ENCODE measurements at places on chromosomes 7 and 10.

- no peak for DNase-seq
Observed at GRCh38 chr10:36507715-36508114, 617.7 kb upstream of the ANKRD30A start.

- no peak for DNase-seq
Observed at GRCh38 chr10:79132681-79133381, 64.1 kb downstream of the ZMIZ1 start.

GRCh38 chr7:15352421-15353206, 209.2 kb downstream of the AGMO start:
- DNase-seq = no peak

- DNase-seq = no peak
Observed at GRCh38 chr10:15808204-15808797, 52.0 kb downstream of the MINDY3 start.

DNA sequence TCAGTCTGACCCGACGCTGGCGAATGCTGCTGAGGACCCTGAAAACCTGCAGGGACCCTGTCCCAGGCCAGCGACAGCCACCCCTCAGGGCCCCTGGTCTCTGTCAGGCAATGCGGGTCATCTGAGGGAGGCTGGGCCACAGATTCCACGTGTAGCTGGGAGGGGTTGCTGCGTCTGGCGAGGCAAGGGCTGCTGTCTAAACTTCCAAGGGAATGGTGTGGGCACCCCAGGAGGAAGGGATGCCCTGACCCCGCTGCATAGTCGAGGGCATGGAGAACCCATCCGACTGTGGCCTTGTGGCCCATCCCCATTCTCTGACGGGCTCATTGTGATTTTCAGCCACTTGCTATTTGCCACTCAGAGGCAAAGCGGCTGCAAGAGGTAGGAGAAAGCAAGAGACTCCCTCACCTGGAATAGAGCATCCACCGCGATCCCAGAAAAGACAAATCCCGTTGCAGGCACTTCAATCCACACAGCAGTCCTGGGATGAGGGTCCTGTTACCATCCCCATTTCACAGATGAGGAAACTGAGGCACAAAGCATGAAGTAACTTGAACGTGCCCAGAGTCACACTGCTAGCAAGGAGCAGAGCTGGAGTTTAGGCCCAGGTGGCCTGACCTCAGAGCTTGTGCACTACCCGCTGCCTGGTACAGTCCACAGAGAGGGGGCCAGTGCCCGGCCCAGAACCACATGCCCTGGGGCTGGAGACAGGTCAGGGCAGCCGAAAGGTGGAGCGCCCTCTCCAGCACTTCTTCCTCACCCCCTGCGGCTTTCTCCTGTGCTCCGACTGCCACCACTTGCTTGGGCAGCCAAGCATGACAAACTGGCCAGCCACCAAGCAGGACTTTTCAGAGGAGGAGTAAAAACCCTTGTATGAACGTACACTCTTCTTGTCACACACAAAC, 163.8 kb upstream of the KLF14 start:
- DNase-seq = no peak

DNA sequence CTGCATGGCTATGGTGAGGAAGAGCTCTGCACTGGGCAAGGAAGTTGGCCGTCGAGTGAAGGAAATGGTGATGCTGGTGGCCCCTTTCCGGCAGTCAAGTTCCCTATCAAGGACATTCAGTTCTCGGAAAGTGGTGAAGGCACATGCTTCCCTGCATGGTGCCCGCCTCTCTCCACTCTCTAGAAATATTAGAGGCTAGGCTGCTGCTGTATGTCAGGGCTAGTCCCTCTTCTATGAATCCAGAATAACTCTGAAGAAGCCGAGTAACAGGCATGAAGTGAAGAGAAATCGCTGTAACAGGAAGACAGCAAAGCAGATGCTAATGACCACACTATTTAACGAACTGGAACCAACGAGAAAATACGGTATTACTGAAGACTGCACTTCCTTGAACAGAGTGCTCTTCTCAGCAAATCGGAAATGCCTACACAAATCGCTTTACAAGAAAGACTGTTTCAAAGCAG, 5.4 kb downstream of the IDI1 start:
- no peak for DNase-seq

DNA sequence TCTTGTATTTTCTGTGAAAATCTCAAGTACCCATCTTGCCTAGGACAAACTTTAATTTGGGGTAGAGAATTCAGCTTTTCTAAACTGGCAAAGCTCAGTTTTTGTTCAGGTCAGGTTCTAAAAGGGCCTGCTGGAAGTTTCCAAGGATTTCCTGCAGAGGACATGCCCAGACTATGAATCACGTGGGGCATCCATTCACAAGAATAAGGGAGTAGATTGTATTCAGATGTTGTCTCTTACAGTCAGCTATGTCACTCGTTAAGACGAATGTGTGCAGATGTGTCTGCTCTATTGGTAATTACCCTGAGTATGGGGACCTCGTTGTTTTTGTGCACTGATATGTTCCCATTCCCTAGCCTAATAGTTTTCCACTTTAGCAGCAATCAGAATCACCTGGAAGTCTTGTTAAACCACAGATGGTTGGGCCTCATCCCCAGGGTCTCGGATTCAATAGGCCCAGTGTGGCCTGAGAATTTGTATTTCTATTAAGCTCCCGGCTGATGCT, 81.0 kb upstream of the ITPRID1 start:
- no peak for DNase-seq

DNA sequence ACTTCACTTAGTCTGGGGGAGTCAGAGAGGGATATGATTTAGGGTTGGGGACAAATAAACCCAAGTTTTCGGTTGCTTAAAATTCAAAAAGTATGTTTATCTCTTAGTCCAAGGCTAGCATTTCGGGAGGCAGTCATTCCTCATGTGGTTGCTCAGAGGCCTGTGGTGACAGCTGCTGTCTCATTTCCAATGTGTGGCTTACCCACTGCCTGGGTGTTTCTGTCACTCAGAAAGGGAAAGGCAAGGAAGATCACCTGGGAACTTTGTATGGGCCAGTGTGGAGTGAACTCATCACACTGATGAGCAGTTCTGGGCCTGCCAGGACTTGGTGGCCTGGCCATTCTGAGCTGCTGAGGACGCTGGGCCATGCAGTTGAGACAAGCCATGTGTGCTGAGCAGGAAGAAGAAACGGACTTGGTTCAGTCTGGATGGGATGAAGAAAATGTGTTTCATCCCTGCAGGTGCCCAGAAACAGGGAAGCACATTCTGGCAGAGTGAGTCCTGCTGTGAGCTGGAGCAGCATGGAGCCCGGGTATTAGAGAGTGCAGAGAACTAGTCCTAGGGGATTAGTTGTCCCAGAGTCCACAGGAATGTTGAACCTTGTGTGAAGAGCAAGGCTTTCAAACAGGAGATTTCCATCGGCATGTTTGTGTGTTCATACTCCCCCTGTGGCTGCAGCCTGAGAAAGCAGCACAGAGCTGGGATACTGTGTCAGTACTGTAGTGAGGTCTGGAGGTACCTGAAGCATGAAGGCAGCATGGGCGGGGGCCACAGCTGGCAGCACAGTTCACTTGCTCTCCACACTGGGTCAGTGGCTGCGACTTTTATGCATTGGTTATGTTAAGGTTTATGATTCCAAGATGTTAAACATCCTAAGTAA, 211.1 kb upstream of the IGFBP3 start:
- DNase-seq = no peak

DNA sequence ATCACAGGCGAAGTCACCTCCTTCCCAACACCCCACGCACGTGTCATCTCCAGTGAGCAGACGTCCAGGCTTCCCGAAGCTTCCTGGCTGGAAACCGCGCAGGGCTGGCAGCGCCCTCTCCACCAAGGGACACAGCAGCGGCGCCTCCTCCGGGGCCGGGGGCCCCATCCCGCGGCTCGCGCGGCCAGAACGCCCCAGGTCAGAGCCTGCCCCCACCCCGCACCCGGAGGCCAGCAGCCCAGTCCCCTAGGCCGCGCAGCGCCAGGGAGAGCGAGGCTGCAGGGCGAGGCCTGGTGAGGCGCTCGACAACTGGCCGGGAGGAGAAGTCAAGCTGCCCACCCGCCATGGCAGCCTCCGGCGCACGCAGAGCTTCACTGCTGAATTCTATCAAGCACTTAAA, 247.0 kb downstream of the SEMA3D start:
- DNase-seq = no peak

DNA sequence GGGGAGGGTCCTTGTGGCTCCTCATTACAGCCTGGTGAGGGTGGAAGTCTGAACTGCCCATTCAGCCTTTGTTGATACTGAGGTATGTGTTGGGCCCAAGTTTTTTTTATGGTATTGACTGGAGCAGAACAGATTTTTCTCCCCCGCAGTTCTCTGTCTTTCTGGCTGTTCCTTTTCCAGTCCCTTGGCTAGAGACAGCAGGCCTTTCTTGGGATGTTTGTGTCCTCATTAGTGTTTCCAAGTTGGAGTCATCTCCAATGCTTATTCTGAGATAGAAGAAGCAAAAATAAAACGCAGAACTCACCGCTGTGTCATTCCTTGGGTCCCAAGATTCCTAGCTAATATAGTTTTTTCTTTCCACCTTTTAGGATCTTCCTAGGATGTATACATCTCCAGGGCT, 193.3 kb downstream of the RAMP3 start:
- DNase-seq = no peak

DNA sequence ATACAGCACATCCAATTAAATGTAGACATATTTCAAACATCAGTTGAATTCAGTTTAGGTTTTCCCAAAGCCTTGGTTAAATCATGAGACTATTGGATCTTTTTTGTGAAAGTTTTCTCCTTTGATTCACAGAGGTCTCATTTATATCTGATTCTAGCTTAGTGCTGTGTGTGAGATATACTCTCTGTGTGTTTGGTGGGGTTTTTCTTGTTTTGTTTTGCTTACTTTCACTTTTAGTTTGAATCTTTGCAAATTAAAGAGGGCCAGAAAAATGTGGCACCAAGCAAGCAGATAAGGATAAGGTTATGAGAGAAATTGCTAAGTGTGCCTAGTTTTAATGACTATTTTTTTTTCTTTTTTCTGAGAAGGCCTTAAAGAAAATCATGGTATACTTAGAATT, 12.6 kb upstream of the OR6B1 start:
- DNase-seq = no peak

DNA sequence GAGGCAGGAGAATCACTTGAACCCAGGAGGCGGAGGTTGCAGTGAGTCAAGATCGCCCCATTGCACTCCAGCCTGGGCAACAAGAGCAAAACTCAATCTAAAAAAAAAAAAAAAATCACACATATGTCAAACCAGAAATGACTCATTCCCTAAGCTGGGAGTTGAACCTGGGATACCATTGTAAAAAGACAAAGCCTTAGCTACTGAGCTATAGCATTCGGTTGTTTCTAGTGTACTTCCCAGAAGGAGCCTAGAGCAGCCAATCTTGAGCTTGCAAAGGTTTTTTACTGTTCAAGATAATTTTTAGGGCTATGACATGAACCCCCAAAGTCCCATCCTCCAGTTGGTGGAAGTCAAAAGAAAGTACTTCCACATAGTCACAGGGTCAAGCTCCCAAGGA, 87.9 kb downstream of the ZNF467 start:
- DNase-seq = no peak
